ENCODE measurements at places on chromosomes 6 and 20.

- no peak for DNase-seq
Measured at GRCh38 chr20:18729231-18729825, 84.3 kb upstream of the SCP2D1 start.

- DNase-seq, result no peak
Measured at GRCh38 chr6:137490006-137490905, 3.9 kb downstream of the OLIG3 start.

- DNase-seq, result no peak
Measured at GRCh38 chr6:155247618-155248007, 16.2 kb upstream of the CLDN20 start.

DNA sequence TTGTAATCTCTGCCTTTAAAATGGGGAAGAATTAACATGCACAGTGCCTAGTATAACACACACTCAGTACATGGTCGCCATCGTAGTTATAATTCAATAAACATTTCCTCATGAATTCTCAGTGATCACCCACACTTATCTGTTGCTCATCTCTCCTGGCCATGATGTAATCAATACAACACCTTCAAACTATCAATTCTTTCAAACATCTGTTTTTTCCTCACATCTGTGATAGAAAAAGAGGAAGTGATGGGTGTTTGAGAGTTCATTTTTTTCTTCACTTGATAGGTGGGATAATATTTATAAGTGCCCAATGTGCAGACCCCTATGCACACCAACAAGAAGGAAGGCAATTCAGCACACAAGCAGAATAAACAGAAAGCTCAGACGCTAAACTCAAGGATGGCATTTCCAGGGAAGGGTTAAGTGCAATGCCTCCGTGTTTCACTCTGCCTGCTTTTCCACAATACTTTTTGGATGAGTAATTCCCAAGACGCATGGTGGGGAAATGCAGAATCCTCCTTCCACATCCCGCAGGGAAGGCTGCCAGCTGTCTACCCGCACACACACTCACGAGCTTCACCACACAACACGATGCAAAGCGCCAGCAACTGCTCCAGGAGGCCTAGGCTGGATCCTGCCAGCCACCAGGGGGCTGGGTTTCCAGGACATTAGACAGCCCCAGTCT lies 100.3 kb downstream of the GMPR start:
- no peak for DNase-seq

DNA sequence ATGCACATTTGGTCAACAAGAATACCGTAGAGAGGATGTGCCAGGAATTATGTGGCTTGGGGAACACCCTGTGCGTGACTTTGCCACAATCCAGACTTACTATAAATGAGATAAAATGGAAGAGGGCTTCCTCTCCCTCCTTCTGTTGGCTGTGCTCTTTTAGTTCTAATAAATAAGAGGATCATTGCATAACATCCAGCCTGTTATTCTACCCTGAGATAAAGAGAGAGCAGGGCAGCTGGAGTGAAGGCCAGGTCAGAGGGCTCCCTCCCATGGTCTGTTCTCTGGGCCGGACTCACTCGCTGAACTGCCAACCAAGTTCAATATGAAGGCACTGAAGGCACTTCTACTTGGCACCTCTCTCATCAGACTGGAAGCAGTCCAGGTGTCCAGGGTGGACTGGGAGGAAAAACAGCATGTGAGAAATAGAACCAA lies 91.7 kb downstream of the MTFR2 start:
- no peak for DNase-seq

DNA sequence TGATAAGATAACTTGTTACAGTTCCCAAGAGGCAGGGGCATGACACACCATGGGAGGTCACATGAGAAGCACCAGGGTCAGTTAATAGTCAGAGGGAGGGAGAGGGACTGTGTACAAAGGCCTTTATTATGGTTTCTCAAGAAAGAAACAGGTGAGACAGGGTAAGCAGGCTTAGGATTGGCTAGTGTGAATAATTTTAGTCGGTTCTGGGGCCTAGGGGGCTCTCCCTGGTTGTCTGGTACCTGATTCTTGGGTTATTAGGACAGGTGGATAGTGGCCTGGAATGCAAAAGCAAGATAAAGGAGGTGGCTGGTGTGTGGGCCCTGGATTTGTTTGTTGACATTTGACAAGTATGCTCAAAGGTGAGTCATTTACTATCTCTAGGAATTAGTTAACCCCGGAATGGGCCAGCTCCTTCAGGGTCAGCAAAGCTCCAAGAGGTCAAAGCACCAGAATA lies 49.4 kb upstream of the MCUR1 start:
- no peak for DNase-seq

DNA sequence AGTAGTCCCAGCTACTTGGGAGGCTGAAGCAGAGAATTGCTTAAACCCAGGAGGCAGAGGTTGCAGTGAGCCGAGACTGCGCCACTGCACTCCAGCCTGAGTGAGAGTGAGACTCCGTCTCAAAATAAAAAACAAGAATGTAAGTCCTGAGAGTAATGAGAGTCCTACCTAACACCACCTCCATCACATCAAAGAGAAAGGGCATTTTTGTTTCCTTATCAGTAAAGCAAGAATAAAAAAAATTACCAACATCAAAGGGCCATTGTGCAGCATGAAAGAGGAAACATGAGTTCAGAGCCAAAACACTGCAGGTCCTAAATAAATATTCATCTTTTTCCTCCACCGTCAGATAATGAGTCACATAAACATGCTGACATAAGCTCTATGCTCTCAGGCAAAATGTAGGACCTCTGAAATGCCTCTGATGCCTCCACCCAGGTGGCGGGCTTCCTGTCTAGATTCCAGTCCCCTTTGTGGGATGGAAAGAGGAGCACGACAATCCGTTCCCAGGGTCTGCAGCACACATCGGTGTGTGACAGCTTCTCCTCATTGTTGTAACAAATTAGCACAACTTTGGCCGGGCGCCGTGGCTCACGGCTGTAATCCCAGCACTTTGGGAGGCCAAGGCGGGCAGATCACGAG lies 7.2 kb downstream of the ATP9A start:
- DNase-seq, result no peak

DNA sequence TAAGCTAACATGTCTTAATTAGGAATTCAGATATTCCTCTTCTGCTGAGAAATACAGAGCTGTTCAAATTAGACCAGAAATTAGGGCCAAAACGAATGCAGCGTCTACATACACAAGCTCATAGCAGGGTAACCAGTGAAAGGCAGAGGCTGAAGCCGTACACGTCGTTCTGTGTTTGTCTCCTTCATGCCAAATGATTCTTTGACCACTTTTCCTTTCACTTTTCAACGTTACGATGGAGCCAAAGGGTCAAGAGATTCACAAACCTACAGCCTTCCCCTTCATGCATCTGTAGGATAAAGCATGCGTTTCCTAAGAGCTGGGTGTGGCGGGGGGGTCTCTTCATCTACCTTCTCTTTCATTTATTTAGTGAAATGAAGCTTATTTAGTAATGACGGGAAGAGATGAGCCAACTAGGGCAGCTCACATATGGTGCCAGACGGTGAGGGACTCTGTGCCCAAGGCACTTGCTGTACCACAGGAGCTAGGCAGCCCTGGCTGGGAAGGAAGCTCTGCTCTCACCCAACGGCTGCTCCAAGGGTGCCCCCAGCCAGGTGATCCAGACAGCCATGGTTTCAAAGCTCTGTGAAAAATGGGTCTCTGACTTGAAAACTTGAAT lies 178.0 kb downstream of the ATXN1 start:
- no peak for DNase-seq

GRCh38 chr6:149384464-149384863 lies 15.6 kb upstream of the SUMO4 start:
- no peak for DNase-seq

- no peak for DNase-seq
Measured at GRCh38 chr6:97026298-97026697, 101.8 kb downstream of the KLHL32 start.

DNA sequence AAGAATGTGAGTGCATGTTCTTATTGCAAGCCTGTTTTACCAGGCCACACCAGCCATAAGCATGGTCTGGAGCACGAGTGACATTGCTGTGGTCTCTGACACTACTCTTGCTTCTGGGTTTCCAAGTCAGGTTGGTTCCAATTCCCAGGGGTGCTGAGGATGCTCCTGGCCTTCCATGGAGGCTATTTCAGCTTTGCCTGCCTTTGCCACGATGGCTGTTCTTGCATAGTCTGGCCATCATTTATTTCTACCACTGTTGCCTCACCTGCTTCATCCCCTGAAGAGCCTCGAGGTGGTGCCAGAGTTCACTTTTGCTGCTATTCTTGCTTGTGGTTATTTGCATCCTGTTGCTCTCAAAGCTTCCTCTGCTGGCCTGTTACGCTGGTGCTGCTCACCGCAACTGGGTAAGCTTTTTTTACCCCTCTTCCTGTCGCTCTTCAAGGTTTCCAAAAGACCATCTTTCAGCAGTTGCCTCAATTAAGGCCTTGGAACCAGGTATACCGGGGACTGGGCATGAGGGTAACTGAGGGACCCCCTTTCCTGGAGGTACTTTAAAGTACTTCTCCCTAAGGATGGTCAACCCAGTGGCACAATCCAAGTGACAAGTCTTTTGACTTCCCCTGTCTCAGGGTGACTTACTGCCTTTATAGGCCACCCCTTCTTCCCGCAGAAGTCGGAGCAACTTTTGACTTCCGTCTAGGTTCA lies 64.5 kb downstream of the AKAP7 start:
- peak; percentile 87 for DNase-seq

Data from CD4-positive, alpha-beta T cell treated with Interleukin-4 for 1 hour (primary cell).